ENCODE measurements at places on chromosomes 4 and X.
A peak's percentile ranks its signal among the peaks of the same experiment; 100 is the strongest.

DNA sequence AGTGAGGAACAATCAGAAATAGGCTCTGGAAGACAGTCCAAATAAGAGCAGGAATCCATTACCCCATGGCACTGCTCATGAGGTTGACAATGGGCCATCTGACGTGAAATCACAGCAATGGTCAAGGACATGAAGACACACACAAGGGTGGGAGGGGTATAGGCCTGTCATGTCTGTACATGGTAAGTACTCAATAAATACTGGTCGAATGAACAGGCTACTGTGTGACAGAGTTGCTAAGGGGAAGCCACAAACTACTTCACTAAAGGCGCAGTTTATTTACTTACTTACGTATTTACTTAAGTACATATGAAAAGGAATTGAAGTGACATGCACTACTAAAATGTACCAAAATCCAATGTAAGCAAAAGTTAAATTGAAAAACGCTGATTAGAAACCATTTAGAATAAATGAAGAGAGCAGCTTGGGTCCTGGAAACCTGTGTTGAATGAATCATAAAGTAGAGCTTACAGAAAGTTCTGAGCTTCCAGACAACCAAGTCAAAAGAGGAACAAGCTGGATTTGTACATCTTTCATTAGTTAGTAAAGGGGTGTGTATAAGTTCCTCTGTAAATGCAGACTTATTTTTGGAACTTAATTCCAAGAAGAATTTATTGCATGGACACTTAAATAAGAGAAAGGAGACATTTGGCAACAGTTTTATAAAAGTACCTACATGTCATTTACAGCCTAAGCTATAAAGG lies 32.7 kb downstream of the ALPK1 start:
- no peak for DNase-seq

DNA sequence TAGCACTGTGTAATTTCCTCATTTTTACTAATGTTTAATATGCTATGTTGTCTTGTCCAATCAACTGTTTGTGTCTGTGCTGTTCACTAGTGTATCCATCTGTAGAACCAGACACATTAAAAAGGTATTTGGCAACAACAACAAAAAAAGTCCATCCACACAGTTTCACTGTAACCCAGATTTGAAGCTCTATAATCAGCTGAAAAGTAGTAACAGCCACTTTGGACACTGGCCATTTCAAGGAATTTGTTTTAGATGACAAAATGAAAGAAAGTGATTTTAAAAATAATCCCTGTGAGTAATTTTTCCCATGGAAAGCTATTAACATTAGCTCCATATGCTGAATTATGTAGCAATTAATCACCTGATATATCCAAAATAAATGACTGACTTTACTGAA lies 2.2 kb upstream of the FBXL5 start:
- no peak for DNase-seq

DNA sequence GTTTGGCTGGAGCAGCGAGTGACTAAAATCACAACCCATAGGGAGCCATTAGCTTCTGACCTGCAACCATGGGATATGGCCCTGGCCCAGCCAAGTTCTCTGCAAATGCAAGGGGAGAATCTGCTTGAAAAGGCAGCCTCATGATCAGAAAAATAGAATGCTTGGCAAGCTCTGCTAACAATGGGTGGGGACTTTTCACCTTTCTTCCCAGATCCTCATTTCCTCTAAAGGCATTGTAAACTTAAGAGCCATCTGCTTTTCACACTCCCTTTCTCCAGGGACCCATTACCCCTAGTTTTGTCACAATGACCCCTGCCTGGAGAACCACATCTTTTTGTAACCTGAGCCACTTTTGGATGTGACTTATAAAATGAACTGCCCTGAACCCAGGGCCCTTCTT lies 104.3 kb downstream of the PARM1 start:
- DNase-seq, result no peak

- DNase-seq, result no peak
These were observed 161.2 kb upstream of the SPRY1 start for GRCh38 chr4:123235431-123235830.

DNA sequence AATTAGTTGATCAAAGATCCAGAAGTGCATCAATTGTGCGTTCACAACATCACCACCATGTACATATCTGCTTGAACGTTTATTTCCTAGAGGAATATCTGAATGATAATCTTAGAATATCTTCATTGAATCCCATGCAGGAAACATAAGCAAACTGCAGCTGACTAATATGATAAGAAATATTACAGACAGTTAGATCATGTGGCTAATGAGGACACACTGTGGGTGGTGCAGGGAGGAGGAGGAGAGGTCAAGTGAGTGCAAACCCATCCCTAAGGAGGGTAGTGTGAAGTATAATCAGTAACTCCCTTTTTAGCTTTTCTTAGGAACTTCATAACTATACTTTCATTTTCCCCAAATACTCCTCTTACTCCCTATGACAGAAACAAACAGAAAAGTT lies 58.3 kb upstream of the HPGD start:
- no peak for DNase-seq

DNA sequence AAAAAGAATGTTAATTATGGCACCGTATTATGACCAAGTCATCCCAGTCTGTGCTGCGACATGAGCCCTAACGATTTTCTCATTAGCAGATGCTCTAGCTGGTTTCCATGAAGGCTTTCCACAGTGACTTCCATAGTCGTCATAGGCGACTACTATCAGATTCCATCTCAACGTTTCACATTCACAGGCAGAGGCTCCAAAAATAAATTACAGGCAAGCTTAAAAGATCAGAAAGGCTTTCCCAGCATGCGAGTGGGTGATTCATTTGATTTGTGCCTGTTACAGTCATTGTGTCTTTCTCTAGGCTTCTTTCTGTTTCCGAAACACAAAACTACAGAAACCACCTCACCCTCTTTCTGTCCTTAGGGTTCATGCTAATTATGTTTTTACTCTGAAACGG lies 43.2 kb downstream of the PALLD start:
- no peak for DNase-seq

GRCh38 chr4:87758270-87758669 lies 41.1 kb upstream of the IBSP start:
- no peak for DNase-seq

GRCh38 chr4:173273941-173274340 lies 60.2 kb downstream of the HMGB2 start:
- no peak for DNase-seq

- DNase-seq, result no peak
These were observed 291.3 kb downstream of the GALNTL6 start for GRCh38 chr4:172104539-172104938.

GRCh38 chr4:140680686-140681085 lies 75.5 kb downstream of the TBC1D9 start:
- no peak for DNase-seq

- DNase-seq, result no peak
These were observed 46.4 kb upstream of the VBP1 start for GRCh38 chrX:155169881-155170280.

GRCh38 chr4:16802044-16802443 lies 96.4 kb downstream of the LDB2 start:
- no peak for DNase-seq

DNA sequence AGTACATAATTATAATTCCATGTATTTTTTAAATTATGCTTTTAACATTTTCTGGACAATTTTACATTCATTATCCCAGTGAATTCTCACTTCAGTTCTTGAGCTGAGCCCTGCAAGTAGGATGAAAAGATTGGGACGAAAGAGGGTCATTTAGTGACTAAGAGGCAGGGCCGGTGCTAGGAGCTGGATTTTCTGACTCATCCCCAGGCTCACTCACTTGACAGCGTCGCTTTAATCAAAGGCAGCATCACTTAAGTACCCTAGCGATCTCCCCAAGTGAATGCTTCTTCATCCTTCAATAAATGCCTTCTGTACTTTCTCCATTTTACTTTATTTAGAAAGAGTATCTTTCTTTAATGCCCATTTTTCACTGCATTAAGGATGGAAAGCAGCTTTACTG lies 263.6 kb downstream of the HS3ST1 start:
- DNase-seq, result no peak

DNA sequence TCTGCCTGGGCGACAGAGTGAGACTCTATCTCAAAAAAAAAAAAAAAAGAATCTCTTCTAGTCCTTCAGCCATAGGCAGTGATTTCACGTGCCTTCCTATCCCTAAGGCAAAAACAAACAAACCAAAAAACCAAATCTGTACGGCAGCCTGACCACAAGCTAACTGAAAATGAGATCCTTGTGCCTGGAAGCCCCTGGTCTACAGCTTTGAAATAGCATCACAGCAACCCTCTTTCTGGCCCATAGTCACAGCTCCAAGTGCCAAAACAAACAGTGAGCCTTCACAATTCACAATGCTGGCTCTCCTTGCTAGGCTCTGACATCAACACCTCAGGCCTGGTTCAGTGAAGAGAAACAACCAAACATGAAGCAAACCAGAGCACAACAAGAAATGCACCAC lies 46.1 kb downstream of the TMEM150C start:
- DNase-seq, result no peak

DNA sequence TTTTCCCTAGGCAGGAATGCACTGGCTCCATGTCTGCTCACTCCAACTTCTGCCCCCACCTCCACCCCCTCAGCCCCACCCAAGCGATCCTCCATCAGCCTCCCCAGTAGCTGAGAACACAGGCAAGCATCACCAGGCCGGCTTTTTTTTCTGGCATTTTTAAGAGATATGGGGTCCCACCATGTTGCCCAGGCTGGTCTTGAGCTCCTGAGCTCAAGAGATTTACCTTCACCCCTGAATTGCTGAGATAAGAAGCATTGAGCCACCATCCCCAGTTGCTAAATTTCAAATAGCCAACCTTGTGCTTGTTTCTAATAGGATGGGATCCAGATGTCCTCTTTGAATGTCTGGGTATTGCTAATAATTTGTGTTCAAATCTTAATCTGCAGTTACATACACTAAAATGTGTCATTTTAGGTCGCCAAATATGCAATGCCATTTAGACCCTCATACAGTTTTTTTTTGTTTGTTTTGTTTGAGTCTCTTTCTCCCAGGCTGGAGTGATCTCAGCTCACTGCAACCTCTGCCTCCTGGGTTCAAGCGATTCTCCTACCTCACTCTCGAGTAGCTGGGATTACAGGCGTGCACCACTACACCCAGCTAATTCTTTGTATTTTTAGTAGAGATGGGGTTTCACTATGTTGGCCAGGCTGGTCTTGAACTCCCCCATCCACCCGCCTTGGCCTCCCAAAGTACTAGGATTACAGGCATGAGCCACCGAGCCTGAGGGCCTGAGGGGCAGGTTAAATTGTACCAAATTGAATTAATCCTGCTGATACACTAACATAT lies 8.8 kb downstream of the LARP7 start:
- DNase-seq, result no peak

GRCh38 chrX:13064599-13065143 lies 20.3 kb upstream of the FAM9C start:
- no peak for DNase-seq

- DNase-seq, result no peak
These were observed 1.4 kb downstream of the FGF13 start for GRCh38 chrX:138709886-138710791.

DNA sequence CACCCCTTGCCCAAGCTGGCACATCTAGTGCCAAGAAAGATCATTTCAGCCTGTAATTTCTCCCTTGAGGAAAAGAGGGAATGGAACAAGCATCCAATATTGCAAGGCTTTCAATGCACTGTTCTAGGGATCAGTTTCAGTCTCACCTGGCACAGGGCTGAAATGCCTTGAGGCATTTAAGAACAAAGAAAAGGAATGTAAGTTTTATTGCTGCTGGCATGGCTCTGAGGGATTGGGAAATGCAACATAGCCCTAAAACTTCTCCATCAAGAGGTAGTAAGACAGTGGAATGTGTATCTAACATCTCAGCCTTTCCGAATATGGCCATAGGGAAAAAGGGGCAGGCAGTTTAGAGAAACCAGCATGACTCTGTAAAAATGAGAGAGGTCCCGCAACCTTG lies 732.6 kb upstream of the LCORL start:
- no peak for DNase-seq

- no peak for DNase-seq
These were observed 460.3 kb downstream of the MID1IP1 start for GRCh38 chrX:39261446-39262147.

- DNase-seq, result no peak
These were observed 800.2 kb upstream of the TENM3 start for GRCh38 chr4:181443021-181443420.

DNA sequence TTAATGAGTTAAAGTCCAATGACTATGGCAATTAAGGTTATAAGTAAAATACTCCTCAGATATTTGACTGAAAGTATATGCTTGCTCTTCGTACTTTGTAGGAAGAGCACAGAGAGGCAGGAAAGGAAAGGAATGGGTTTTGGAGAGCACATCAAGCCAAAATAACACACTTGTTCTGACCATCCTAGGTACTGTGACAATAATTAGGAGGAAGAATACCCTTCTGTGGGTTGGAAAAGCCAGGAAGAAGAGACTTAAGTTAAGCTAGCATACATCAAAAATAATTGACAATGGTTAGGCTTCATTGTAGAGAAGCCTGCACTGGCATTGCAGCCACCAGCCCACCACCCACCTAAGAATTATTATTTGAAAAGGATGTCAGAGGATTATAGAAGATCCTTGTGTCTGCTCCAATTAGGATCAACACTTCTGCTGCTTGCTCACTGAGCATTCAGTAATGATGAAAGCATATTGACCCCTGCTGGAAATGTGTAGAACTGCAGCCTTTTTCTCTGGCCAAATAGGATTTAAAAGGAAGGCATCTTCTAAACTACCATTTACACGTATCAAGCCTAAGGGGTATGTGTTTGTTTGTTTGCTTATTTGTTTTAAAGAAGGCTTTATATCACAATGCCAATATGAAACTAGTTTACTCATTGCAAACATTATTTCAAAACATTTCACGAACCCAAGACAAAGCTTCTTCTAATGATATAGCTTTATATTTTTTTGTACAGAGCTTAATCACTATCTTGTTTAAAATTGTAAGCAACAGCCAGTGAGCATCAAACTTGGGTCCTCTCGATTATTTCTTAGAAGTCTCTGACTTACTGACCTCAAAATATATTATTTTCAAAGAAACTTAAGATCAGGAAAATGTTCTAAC lies 286.2 kb upstream of the TET2 start:
- DNase-seq, result peak; percentile 15

DNA sequence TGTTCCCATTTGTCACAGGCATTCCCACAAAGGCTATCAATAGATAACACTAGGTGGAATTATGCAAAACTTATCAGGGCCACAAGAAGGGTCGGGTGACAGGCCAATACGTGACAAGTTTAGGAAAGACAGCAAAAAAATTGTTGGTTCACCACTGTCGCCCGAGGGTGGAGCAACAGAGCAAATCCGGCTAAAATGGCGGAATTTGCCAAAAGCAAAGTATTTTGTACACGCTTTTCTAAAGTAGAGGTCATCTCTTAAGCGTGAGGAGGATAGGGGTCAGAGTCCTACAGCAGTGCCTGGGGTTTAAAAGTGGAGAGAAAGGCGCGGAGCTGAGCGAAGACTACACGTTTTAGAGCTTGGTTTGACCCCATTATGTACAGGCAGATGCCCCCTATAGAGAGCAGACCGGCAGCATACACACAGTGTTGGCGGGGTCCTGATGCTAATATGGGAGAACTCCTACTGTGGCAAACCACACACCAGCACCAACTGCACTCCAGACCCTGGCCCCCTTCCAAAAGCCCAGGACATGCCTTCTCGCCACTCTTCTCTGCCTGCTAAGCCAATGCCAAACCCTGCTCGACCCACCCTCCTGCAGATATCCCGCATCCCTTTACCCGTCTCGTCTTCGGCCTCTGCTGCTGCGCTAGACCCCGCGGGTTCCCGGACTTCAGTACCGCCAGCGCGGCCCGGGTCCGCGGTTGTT lies 733 bp downstream of the CCNA2 start:
- no peak for DNase-seq

Data from T follicular helper cell (primary cell).